ENCODE measurements at places on chromosomes 1 and 21.

GRCh38 chr21:46223217-46223616 is 5.4 kb downstream of the LSS start:
- no peak for DNase-seq

DNA sequence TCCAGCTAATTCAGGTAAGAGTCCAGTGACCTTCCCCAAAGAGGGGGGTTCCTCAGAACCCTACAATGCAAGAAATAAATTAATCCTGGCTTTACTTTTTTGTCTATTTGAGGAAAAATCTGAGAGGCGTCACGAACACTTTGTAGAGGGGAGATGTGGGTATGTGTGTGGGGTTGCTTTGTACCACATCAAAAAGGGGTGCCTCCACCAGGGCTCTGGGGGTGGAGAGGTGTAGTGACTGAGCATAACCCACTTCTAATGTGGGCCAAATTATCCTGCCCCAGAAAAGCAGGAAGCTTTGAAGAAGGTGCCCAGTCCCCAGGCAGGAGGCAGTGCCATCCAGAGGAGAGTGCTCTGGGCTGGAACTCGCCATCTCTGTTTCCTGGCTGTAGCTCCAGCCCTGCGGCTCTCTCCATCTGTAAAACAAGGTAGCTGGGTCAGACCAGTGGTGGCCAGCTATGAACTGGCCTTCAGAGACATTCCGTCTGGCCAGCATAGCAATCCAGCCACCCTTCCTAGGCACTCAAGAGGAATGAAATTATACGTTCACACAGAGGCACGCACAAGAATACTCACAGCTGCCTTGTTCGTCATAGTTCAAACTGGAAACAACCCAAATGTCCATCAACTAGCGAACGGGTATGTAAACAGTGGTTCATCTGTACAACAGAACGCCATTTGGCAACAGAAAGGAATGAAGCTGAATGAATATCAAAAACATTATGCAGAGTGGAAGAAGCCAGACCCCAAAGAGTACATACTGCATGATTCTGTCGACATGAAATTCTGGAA is 45.4 kb upstream of the TNFRSF1B start:
- no peak for DNase-seq

- DNase-seq: no peak
These were observed 558.5 kb downstream of the LRRIQ3 start for GRCh38 chr1:73639494-73639893.

- no peak for DNase-seq
These were observed 42.0 kb upstream of the MTF1 start for GRCh38 chr1:37901191-37901892.

GRCh38 chr1:154819628-154820590 is 50.2 kb downstream of the KCNN3 start:
- no peak for DNase-seq

DNA sequence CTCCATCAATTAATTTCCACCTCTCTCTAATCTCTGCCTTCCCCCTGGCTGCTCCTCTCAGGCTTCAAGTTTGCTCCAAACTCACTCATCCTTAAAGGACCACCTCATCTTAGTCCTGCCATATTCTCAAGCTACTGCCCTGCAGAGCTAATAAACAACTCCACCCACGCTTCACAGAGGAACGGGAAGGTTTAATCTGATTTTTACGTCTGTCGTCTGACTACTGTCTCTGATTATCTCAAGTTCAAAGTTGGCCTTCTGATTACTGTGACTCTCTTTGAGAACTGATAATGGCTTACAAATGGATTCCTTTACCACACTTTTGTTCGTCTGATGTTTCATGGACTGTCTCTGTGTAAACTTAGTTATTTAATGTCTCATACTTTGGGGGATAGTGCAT is 7.6 kb upstream of the CPT2 start:
- no peak for DNase-seq

GRCh38 chr1:36178471-36179219 is 22.7 kb downstream of the MAP7D1 start:
- no peak for DNase-seq

DNA sequence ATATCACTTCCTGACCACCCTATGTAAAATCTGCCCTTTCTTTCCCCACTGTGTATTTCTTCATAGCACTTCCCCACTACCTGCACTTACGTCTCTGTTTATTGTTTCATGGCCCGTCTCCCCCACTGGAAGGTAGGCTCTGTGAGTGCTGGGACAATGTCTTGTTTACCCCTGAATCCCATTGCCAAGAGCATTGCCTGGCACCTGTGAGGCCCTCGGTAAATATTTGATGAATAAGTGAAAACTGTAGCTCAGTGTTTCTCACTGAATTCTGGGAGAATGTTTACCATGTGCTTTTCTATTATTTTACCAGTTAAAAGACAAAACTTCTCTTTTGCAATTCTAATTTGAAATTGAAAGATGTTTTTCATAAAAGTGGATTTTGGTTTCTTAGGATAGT is 11.8 kb downstream of the NFASC start:
- no peak for DNase-seq

- DNase-seq: no peak
These were observed 8.7 kb downstream of the CTXND2 start for GRCh38 chr1:150895618-150896017.

GRCh38 chr1:16073490-16074119 is at the start of gene FAM131C:
Gene FAM131C (minus strand): TSS chr1:16073651. CDS start chr1:16073442, 209 bp downstream.
- DNase-seq: peak; percentile 35

DNA sequence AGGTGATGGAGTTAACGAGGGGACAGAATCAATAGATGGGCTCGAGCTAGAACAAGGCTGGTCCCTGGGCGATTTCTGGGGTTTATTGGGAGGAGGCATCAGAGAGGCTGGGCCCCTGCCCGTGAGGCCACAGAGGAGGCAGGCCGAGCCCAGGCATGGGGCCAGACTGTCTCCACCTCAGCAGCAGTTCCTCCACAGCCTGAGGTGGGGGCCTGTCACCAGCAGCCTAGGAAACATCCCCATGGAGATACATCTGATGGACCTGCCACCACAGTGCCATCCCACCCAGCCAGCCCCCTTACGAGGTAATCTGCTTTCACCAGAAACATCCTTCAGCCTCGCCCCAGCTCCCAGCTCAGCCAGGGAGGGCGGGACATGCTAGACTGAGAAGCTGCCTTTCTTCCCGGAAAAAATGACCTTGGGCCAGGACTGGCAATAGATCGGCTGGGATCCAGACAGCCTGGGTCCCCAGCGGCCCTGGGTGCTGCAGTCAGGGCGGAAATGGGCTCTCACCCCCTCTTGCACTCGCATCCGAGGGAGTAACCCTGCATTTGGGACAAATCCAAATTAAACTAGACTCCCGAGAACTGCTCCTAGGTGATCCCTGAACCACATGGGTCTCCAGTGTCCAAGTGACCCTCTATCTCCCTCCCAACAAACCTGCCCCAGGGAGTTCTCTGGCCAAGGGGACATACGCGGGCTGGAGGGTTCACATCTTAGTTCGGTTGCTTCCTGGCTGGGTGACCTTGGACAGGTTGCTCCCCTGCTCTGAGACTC is 10.0 kb upstream of the EPHA8 start:
- DNase-seq: no peak

- no peak for DNase-seq
These were observed 16.1 kb upstream of the CHI3L1 start for GRCh38 chr1:203202431-203203245.

- no peak for DNase-seq
These were observed 43.7 kb upstream of the CDC42BPA start for GRCh38 chr1:227362039-227362438.

DNA sequence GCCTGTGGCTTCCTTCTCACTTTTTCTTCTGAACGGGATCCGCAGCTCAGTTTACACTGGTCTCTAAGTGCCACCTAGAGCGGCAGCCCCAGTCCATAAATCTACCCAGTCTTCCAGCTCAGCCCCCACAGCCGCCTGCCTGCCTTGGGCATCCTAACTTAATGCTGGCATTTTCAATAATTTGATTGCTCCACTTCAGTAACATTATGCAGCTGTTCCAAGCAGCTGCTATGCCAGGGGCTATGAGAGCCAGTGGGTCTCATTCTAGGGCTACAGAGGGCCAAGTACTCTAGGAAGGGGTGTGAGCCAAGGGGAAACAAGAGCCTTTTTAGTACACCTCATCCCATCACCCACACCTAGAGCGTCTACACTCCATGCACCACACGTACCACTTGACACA is 48.4 kb upstream of the COA6 start:
- no peak for DNase-seq

DNA sequence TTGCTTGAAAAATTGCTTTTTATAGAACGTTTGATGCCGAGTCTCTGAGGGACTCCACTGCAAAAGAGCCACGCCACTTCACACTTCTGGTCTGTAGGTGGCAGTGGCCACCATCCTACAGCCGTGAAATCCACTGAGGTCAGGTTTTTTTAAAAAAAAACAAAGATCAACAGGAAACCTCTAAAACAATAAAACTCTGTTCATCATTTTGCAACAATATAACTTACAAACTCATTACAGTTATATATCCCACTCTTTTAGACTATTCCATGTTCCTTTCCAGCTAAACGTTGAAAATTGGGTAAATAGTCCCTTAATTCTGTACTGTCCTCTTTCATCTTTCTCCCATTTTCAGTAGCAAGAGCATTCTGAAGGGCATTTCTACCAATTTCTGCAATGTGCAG is 64.6 kb upstream of the FMN2 start:
- DNase-seq: no peak

GRCh38 chr1:221440658-221441057 is 301.2 kb downstream of the DUSP10 start:
- no peak for DNase-seq

DNA sequence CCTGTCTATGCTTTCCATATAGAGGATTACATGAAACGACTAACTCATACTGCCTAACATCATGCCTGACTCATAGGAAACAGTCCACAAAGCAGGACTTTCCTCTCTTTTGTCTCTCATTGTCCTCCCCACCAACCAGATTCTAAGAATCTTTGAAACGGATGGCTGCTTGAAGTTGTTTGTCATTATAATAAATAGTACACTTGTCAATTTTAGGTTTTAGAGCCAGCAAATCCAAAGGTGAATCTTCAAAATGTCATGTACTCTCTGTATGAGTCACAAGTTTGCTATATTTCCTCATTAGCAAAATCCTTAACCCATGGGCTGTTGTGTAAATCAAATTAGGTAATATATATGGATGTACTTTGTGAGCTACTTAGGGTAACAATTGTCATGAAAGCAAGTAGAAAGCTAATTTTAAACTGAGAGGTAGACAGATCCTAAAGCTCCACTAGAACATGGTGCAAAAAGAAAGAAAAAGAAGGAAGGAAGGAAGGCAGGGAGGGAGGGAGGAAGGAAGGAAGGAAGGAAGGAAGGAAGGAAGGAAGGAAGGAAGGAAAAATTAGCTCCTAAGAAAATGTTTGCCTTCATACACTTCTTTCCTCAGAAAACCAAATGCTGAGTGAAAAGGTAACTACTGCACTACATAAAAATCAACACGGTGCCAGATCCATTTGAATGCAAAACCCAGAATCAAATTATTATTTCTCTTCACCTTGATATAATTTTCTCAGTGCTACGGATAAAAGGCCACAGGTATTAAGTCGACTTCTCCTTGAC is 129.5 kb upstream of the PRMT6 start:
- no peak for DNase-seq

- DNase-seq: no peak
These were observed 412.3 kb upstream of the ESRRG start for GRCh38 chr1:217135569-217135915.

GRCh38 chr1:183908079-183908478 is 103.2 kb downstream of the RGL1 start:
- DNase-seq: no peak

GRCh38 chr1:15288173-15288926 is 41.3 kb downstream of the FHAD1 start:
- DNase-seq: no peak

- no peak for DNase-seq
These were observed 16.9 kb upstream of the MCL1 start for GRCh38 chr1:150596095-150596892.

DNA sequence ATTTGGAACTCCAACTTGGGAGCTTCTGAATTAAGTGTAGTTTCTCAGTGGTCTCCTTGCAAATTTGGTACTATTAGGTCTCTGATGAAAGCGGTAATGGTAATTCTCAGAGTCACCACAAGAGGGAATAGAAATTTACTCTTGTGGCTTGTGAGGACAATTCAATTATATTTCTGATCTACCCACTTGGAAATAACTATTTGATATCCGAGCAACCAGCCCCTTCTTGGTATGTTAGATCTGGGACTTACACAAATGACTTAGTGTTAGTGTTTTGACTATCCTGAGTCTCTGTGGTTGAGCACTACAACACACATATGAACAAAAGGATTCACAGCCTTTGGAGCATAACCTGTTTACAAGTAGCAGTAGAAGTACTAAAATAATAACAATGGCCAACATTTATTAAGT is 68.1 kb downstream of the RPS6KA1 start:
- no peak for DNase-seq

GRCh38 chr1:161763522-161764098 is 2.5 kb upstream of the ATF6 start:
- no peak for DNase-seq
